ENCODE measurements at places on chromosomes 13 and 19.

- no peak for DNase-seq
These were observed 176.6 kb downstream of the KLF5 start for GRCh38 chr13:73235385-73235784.

GRCh38 chr19:40221858-40222619 lies 3.9 kb upstream of the TTC9B start:
- peak; percentile 79 for DNase-seq

GRCh38 chr19:49149652-49150105 lies 5.5 kb downstream of the HRC start:
- no peak for DNase-seq

- DNase-seq: no peak
These were observed 26.9 kb upstream of the KLF2 start for GRCh38 chr19:16297575-16298178.

- no peak for DNase-seq
These were observed 65.4 kb downstream of the KCTD12 start for GRCh38 chr13:76820759-76821158.

- DNase-seq: peak; percentile 42
These were observed 2.3 kb downstream of the SPACA4 start for GRCh38 chr19:48608798-48609263.

GRCh38 chr13:83184819-83185218 lies 697.5 kb downstream of the SLITRK1 start:
- no peak for DNase-seq

GRCh38 chr19:41847351-41848105 lies 2.7 kb downstream of the DMRTC2 start:
- DNase-seq: no peak

DNA sequence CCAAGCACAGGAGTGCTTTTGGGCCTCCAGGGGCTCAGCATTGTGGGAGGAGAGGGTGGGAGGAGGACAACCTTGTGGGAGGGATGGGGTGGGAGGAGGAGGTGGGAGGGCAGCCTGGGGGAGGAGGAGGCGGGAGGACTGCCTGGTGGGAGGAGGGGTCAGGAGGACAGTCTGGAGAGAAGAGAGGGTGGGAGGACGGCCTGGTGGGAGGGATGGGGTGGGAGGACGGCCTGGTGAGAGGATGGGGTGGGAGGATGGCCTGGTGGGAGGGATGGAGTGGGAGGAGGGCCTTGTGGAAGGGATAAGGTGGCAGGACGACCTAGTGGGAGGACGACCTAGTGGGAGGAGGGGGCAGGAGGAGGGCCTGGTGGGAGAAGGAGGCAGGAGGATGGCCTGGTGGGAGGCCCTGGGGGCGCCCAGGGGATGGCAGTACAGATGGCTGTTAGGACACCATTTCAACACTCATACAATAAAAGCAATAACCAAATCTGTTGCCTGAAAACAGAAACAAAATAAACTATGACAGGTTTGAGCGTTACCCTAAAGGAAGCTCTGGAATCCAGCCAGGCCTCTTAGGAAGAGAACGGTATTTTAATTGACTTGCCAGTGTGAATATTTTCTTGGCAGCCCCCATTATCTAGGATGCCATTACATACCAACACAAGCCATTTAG lies 63.7 kb downstream of the CRYL1 start:
- no peak for DNase-seq

- peak; percentile 79 for DNase-seq
These were observed 4.8 kb downstream of the PPP6R1 start for GRCh38 chr19:55253842-55254624.

DNA sequence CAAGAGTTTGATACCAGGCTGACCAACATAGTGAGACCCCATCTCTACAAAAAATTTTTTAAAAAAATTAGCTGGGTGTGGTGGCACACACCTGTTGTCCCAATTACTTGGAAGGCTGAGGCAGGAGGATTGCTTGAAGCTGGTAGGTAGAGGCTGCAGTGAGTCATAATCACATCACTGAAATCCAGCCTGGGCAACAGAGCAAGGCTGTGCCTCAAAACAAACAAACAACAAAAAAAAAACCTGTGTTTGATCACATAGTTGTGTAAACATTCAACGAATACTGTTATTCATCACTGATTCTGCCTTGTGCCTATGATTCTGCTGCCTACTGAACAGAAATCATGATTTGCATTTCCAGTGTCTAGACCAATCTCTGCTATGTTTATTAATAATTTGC lies 134.0 kb downstream of the TBC1D4 start:
- no peak for DNase-seq

Measured in central memory CD4-positive, alpha-beta T cell (primary cell).